Natural killer cell (primary cell): ENCODE measurements at places on chromosomes 7 and 10. TPM values are rescaled to one million over a fixed set of nuclear protein-coding genes. Genes with fewer than 3 reads are reported as not detected.

DNA sequence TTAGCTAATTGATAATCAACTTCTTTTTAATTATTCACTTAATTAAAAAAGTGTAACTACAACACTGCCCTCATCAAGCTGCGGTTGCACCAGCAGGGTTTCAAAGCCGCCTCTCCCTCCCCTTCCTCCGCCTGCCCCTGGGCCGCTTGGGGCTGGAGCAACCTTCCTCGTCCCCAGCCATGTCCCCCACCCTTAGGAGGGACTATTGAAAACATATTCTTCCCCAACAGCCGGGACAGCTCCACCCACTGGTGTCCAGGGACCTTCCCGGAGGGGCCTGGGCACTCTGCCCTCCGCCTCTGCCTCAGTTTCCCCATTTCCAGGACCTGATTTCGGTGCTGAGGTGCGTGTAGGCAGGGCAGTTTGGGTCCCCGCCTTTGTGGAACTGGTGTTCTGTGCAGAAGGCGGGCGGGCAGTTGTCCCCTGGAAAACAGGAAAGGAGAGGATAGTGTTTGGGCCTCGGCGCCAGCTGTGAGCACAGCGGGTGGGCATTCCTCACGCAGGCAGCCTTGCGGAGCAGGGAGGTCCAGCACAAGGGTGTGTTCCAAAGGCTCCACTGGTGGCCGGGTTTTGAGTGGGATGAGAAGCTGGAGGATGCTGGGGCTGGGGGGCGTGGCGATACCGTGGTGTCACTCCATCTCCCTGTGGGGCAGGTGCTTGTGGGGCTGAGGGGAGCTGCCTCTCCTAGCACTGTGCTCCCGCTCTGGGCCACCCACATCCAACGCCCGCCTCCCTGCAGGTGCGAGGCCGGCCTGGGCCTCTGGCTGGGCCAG lies 15.7 kb downstream of the UNCX start:
- no peak overlapping the region for H3K4me3 ChIP-seq
- H3K27ac ChIP-seq, result no peak overlapping the region
- no peaks in the 10 kb centered on the region for H3K36me3 ChIP-seq
- H3K27me3 ChIP-seq, result peaks cover 48% of the 10 kb centered on the region
- H3K4me1 ChIP-seq, result peaks cover 8% of the 10 kb centered on the region
- no peak for DNase-seq

- no peak overlapping the region for H3K4me3 ChIP-seq
- H3K27me3 ChIP-seq, result no peaks in the 10 kb centered on the region
Measured at GRCh38 chr7:157944051-157944450, 607.2 kb downstream of the DNAJB6 start.

DNA sequence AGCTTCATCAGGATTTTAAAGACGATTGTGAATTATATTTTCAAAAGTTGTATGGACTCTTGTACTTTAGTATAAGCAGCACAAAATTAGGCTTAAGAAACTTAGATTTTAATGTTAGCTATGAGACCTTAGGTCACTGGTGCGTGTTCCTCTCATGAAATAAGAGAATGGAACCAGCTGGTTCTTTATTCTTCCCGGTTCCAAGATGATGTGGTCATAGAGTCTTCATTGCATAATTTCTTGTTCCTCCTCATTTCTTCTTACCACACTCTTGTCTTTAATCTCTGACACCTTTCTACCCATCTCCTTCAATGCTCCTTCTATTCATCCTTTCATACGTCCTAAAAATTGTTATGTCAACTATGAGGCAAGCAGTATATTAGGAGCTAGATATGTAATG lies 437.2 kb downstream of the AUTS2 start:
- H3K4me1 ChIP-seq, result no peaks in the 10 kb centered on the region
- no peak overlapping the region for H3K27ac ChIP-seq
- no peak overlapping the region for H3K4me3 ChIP-seq
- H3K27me3 ChIP-seq, result no peaks in the 10 kb centered on the region
- no peak for DNase-seq

Gene LRRC4
- total RNA-seq, result 0.79 TPM

- no peaks in the 10 kb centered on the region for H3K4me1 ChIP-seq
- no peak overlapping the region for H3K27ac ChIP-seq
- no peak for DNase-seq
- H3K36me3 ChIP-seq, result no peaks in the 10 kb centered on the region
- H3K4me3 ChIP-seq, result no peak overlapping the region
- H3K27me3 ChIP-seq, result no peaks in the 10 kb centered on the region
Measured at GRCh38 chr7:126228356-126229061, 1024.2 kb downstream of the GRM8 start.

Gene GLUD1
- total RNA-seq, result 112 TPM
